ENCODE measurements at places on chromosomes 4 and X. TPM values are rescaled to one million over a fixed set of nuclear protein-coding genes. Genes with fewer than 3 reads are reported as not detected.

SOD3 gene
- 0.25 TPM for total RNA-seq

ENPP6 gene
- not detected for total RNA-seq

MTNR1A gene
- total RNA-seq = 0.84 TPM

ARAF gene
- total RNA-seq = 35.4 TPM

IL2RG gene
- total RNA-seq = 0.64 TPM

VSIG4 gene
- 0.59 TPM for total RNA-seq

TMPRSS11A gene
- total RNA-seq = not detected

SLC2A9 gene
- 2.2 TPM for total RNA-seq

DCAF4L1 gene
- total RNA-seq = 0.39 TPM

STPG2 gene
- not detected for total RNA-seq

PAGE2 gene
- not detected for total RNA-seq

MTMR8 gene
- total RNA-seq = 1.1 TPM

DNA sequence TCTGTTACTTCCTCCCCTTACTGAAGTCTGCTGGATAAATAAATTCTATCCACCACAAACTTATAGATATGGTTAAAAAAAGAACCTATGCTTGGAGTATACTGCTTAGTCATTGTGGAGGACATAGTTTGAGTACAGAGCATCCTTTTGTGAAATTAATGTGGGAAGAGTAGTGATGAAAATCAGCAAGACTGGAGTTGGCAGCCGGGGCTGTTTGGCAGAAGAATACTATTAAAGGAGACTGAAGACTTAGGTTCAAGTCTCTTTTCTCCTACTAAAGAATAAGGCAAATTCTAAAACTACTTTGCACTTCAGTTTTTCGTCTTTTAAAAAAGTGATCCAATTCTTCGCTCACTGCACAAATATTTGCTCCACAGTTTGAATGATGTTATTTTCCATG, 326.6 kb upstream of the ATOH1 start:
- no peak overlapping the region for H3K27ac ChIP-seq
- no peaks in the 10 kb centered on the region for H3K36me3 ChIP-seq
- H3K27me3 ChIP-seq = no peaks in the 10 kb centered on the region
- no peak overlapping the region for H3K4me3 ChIP-seq
- no peaks in the 10 kb centered on the region for H3K4me1 ChIP-seq
- no peak for DNase-seq

DNA sequence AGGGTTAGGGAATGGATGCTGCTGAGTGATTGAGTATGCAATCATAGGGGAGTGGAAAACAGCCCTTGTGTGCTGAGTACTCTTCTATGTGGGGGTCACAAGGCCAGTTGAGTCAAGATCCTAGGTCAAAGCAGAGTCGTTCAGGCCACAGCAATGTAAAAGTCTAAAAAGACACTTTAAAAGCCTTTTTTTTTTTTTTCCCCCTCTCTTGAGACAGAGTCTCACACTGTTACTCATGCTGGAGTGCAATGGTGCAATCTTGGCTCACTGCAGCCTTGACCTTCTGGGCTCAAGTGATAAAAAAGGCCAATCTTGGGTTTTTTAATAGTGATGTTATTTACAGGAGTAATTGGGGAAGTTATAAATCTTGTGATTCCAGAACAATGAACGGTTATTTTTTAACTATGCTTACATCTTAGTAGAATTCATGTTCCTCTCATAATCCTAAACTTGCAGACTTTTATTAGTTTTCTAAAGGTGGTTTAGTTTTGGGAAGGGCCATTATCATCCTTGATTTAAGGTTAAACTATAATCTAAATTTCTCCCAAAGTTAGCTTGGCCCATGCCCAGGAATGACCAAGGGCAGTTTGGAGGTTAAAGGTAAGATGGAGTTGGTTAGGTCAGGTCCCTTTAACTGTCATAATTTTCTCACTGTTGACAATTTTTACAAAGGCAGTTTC, 82.2 kb upstream of the BMP2K start:
- H3K27me3 ChIP-seq = no peaks in the 10 kb centered on the region
- no peak overlapping the region for H3K4me3 ChIP-seq
- no peak overlapping the region for H3K27ac ChIP-seq
- no peaks in the 10 kb centered on the region for H3K36me3 ChIP-seq
- no peak for DNase-seq
- no peaks in the 10 kb centered on the region for H3K4me1 ChIP-seq

DNA sequence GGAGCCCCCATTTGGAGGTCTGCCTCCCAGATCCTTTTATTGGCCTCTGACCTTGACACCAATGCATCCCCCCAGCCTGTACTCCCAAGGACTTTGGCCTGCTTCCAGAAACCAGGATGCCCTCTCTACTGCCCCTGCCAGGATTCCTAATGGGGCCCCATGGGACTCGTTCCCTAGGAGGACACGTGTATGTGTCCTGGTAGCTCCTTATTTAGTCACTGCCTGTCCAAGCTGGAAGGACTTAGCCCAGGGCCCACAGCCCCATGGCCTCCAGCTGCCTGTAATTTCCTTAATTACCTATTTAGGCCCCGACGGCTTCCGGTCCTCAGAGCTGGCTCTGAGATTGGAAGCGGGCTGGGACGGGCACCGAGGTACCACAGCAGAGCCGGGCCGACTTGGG, 9.4 kb downstream of the ATP2B3 start:
- H3K36me3 ChIP-seq = no peaks in the 10 kb centered on the region
- no peak overlapping the region for H3K4me3 ChIP-seq
- no peak overlapping the region for H3K27ac ChIP-seq
- no peak for DNase-seq
- H3K4me1 ChIP-seq = no peaks in the 10 kb centered on the region

- H3K36me3 ChIP-seq = no peaks in the 10 kb centered on the region
- peaks cover 7% of the 10 kb centered on the region for H3K27me3 ChIP-seq
- no peak overlapping the region for H3K4me3 ChIP-seq
- no peak overlapping the region for H3K27ac ChIP-seq
- DNase-seq = no peak
Observed at GRCh38 chr4:3651267-3651845, 114.8 kb upstream of the ADRA2C start.

GRCh38 chr4:140935254-140935653, 179.1 kb upstream of the TBC1D9 start:
- DNase-seq = no peak
- no peak overlapping the region for H3K27ac ChIP-seq
- H3K27me3 ChIP-seq = no peaks in the 10 kb centered on the region
- H3K4me3 ChIP-seq = no peak overlapping the region
- H3K36me3 ChIP-seq = no peaks in the 10 kb centered on the region

DNA sequence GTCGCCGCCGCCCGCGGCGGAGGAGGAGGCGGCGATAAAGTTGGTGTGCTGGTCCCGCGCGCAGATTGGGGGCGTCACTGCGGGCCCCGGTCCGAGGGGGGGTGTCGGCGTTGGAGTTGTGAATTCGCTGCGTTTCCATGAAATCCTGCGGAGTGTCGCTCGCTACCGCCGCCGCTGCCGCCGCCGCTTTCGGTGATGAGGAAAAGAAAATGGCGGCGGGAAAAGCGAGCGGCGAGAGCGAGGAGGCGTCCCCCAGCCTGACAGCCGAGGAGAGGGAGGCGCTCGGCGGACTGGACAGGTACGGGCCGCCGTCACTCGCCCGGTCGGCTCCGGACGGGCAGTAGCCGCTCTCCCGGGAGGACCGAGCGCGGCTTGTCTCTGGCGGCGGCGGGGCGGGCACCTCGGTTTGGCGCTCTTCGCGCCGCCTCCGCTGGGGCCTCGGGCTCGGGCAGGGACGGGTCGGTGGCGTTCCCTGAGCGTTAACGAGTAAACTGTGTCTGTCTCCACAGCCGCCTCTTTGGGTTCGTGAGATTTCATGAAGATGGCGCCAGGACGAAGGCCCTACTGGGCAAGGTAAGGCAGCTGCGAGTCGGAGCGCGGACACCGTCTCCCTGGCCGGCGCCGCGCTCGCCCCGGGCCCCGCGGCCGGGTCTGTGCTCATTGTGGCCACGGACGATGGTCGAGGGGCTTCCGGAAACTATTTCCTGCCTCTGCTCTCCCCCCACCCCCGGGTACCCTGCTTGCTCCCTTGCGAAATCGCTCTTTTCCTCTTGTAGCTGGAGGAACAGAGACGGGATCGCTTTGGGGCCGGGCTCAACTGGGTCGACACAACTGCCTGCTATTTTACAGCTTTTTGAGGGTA, 658 bp downstream of the KDM6A start:
- peak overlapping the region; percentile 74 for H3K4me3 ChIP-seq
- DNase-seq = no peak
- peaks cover 14% of the 10 kb centered on the region for H3K4me1 ChIP-seq
- no peaks in the 10 kb centered on the region for H3K27me3 ChIP-seq

GRCh38 chr4:139607502-139608060, 51.6 kb upstream of the SETD7 start:
- no peak overlapping the region for H3K4me3 ChIP-seq
- no peak for DNase-seq
- peaks cover 12% of the 10 kb centered on the region for H3K4me1 ChIP-seq
- no peaks in the 10 kb centered on the region for H3K36me3 ChIP-seq
- no peak overlapping the region for H3K27ac ChIP-seq
- H3K27me3 ChIP-seq = no peaks in the 10 kb centered on the region

- no peak overlapping the region for H3K27ac ChIP-seq
- H3K4me3 ChIP-seq = no peak overlapping the region
Observed at GRCh38 chrX:31117266-31117665, 45.4 kb upstream of the FTHL17 start.

GRCh38 chr4:143539670-143540023, 26.1 kb downstream of the SMARCA5 start:
- peaks cover 63% of the 10 kb centered on the region for H3K36me3 ChIP-seq
- DNase-seq = no peak
- H3K4me3 ChIP-seq = no peak overlapping the region
- no peaks in the 10 kb centered on the region for H3K4me1 ChIP-seq

DNA sequence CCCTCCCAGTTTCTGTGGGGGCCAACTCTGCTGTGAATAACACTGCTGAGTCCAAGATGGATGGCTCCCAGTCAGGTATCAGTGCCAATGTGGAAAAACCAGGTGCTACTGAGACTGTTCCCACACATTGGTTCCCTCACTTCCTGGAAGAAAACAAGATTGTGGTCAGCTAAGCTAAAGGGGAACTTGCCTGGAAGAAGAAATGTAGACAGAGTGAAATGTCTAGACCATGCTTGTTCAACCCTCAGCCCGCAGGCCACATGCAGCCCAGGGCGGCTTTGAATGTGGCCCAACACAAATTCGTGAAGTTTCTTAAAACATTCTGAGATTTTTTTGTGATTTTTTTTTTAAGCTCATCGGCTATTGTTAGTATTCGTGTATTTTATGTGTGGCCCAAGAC, 28.6 kb upstream of the UTP14A start:
- H3K4me1 ChIP-seq = peaks cover 12% of the 10 kb centered on the region
- DNase-seq = no peak
- no peak overlapping the region for H3K4me3 ChIP-seq
- H3K27me3 ChIP-seq = no peaks in the 10 kb centered on the region
- no peaks in the 10 kb centered on the region for H3K36me3 ChIP-seq

DNA sequence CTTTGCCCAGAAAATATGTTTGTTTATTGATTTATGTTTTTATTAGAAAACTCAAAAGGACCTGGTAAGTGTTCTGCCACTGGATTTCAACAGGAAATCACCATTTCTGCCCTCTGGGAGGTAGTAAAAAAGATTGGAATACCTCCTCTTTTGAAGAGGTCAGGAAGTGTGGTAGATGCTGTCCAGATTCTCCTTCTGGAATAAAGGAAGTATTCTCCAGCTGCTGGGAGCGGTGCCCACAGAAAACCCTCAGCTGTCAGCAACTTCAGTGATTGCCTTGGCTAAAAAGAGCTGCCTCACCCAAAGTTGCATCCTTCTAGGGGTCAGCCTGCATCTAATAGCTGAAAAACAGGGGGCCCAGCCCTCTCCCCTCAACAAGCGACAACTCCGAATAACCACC, 13.8 kb upstream of the ZNF674 start:
- no peak for DNase-seq
- H3K36me3 ChIP-seq = no peaks in the 10 kb centered on the region
- no peaks in the 10 kb centered on the region for H3K27me3 ChIP-seq
- no peaks in the 10 kb centered on the region for H3K4me1 ChIP-seq

DNA sequence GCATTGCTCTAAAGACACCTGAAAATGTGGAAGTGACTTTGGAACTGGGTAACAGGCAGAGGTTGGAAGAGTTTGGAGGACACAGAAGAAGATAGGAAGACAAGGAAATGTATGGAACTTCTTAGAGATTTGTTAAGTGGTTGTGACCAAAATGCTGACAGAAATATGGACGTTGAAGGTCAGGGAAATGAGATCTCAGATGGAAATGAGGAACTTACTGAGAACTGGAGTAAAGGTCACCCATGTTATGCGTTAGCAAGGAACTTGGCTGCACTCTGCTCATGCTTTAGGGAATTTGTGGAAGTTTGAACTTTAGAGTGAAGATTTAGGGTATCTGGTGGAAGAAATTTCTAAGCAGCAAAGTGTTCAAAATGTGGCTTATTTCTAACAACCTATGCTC, 99.4 kb downstream of the FAM13A start:
- H3K27me3 ChIP-seq = no peaks in the 10 kb centered on the region
- no peak overlapping the region for H3K27ac ChIP-seq
- no peaks in the 10 kb centered on the region for H3K36me3 ChIP-seq
- DNase-seq = no peak
- H3K4me3 ChIP-seq = no peak overlapping the region

- H3K4me3 ChIP-seq = no peak overlapping the region
- H3K36me3 ChIP-seq = no peaks in the 10 kb centered on the region
- H3K4me1 ChIP-seq = no peaks in the 10 kb centered on the region
- no peaks in the 10 kb centered on the region for H3K27me3 ChIP-seq
Observed at GRCh38 chrX:65601530-65602220, 65.8 kb upstream of the MSN start.

All from HCT116 (cell line).